ENCODE measurements at places on chromosomes 2 and 18. TPM values are rescaled to one million over a fixed set of nuclear protein-coding genes. Genes with fewer than 3 reads are reported as not detected.

The TSPYL6 gene
- not detected for total RNA-seq

The TDRD15 gene
- total RNA-seq: not detected

DNA sequence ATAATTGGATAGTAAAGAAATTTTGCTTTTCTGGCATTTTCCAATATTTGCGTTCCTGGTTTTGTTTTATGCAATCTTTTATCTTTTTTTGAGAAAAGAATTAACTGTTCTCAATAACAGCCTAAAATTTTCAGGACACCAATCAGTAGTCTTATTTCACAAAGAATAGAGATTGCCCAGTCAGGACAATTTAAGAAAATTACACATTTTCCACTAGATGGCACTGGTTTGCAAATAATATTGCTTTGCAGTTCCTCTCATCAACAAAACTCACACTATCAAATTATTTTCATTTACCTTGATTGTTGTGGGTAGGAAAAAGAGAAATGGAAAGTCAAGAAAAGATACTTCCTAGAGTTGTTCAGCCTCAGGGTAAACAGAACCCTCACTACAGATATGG lies 2.4 kb upstream of the RBM45 start:
- no peaks in the 10 kb centered on the region for H3K27me3 ChIP-seq
- H3K4me3 ChIP-seq: no peak overlapping the region
- no peaks in the 10 kb centered on the region for H3K36me3 ChIP-seq
- H3K4me1 ChIP-seq: no peaks in the 10 kb centered on the region
- no peak overlapping the region for H3K27ac ChIP-seq
- DNase-seq: no peak

DNA sequence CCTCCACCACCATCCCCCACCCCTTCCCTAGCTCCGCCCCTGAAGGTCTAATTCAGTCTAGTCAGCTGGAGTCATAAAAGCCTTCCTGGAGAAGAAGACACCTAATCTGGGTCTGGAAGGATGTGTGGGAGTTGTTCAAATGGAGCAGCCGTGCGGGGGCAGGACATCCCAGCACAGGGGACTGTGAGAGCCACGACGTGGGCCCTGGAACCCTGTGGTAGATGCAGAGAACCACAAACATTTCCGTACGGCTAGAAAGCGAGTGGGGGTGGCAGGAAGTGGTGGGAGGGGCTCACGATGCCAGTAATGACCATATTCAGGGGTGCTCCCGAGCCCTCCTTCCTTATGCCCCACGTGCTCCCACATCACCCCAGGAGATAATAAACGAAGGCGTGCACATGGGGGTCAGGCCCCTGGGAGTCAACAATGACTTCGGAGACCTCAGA lies 20.9 kb upstream of the COL6A3 start:
- DNase-seq: no peak
- no peak overlapping the region for H3K27ac ChIP-seq
- no peaks in the 10 kb centered on the region for H3K27me3 ChIP-seq
- no peaks in the 10 kb centered on the region for H3K36me3 ChIP-seq
- no peak overlapping the region for H3K4me3 ChIP-seq
- peaks cover 17% of the 10 kb centered on the region for H3K4me1 ChIP-seq

- H3K4me1 ChIP-seq: no peaks in the 10 kb centered on the region
- no peak overlapping the region for H3K4me3 ChIP-seq
- DNase-seq: no peak
- no peaks in the 10 kb centered on the region for H3K36me3 ChIP-seq
- H3K27me3 ChIP-seq: no peaks in the 10 kb centered on the region
Observed at GRCh38 chr2:190526105-190526750, 8.3 kb downstream of the NEMP2 start.

GRCh38 chr2:118050386-118050785 lies 36.5 kb upstream of the CCDC93 start:
- H3K4me3 ChIP-seq: no peak overlapping the region
- no peak for DNase-seq
- H3K36me3 ChIP-seq: no peaks in the 10 kb centered on the region
- H3K4me1 ChIP-seq: peaks cover 2% of the 10 kb centered on the region
- H3K27ac ChIP-seq: no peak overlapping the region
- H3K27me3 ChIP-seq: no peaks in the 10 kb centered on the region

DNA sequence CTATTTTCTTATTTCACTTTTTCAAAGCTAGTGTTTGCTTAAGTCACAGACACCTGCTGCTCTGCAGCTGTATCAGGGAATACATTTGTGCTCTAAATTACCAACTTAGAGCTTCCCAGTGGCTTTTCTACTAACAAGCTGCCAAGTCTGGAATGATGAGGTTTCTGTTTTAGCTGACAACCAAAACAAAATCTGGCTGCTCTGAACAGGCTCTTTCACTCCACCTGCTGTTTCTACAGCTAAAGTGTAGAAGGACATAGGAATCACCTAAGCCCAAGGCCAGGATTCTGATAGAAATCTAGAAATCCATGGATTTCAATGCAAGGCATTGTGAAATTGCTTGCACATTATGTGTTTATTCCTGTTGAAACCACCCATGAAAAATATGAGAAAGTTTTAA lies 201.2 kb downstream of the SUCLG1 start:
- H3K4me3 ChIP-seq: no peak overlapping the region
- no peaks in the 10 kb centered on the region for H3K27me3 ChIP-seq
- no peaks in the 10 kb centered on the region for H3K36me3 ChIP-seq
- H3K27ac ChIP-seq: no peak overlapping the region

Data from H1 (cell line).